ENCODE measurements at places on chromosomes 2 and 18. TPM values are rescaled to one million over a fixed set of nuclear protein-coding genes. Genes with fewer than 3 reads are reported as not detected.

DNA sequence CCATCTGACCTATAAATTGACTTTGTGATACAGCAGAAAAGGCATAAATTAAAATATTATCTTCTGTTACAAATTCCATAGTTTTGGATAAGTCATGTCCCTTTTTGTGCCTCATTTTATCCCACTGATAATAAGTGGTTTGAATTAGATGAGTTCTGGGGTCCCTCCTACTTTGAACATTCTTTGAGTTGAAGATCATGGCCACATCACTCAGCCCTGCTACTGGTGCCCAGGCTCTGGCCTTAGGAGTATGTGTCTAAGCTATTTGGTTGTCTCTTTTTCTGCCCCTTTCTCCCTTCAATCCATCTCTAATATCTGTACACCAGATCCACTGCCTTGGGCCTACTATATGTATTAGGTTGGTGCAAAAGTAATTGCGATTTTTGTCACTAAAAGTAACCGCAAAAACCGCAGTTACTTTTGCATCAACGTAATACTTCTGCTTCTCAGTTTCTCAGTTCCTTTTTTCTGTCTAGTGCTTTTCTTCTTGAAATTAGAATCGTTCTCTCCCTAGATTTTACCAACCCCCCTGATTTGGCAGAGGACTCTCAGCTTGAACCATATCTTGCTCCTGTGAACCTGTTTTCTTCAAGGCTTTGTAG, 362.5 kb upstream of the TNP1 start:
- DNase-seq: no peak

DNA sequence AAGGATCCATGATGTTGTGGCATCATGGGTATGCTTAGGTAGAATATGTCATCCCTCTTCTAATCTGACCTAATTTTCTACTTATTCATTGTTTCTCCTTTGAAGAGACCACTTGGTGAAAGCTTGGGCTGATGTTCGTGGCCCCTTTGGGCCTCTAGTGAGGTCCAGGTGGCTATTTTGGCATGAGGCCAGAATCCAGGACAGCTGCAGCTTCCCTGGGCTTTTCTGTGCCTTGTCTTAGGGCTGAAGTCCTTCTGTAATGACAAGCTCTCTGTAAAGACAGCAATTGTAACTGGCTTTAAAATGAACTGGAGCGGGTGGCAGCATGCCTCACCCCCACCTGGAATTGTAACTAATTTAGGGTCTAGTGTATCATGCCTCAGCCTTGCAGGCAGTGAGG, 15.6 kb upstream of the MC2R start:
- DNase-seq: no peak

- DNase-seq: no peak
Measured at GRCh38 chr2:112216167-112216566, 38.7 kb downstream of the ZC3H8 start.

GRCh38 chr2:233795735-233796171, 17.6 kb downstream of the MROH2A start:
- no peak for DNase-seq

The INPP1 gene
- total RNA-seq: 2.0 TPM

The NAPG gene
- 25.9 TPM for total RNA-seq

DNA sequence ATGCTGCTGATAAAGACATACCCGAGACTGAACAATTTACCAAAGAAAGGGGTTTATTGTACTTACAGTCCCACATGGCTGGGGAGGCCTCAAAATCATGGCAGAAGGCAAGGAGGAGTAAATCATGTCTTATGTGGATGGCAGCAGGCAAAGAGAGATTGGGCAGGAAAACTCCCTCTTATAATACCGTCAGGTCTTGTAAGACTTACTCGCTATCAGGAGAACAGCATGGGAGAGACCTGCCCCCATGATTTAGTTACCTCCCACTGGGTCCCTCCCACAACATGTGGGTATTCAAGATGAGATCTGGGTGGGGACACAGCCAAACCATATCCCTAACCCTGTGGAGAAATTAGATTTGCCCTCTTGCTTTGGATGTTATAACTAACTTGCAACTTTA, 1068.0 kb upstream of the ZEB2 start:
- no peak for DNase-seq

GRCh38 chr2:43221124-43221762, 5.2 kb downstream of the ZFP36L2 start:
- DNase-seq: peak; percentile 38

DNA sequence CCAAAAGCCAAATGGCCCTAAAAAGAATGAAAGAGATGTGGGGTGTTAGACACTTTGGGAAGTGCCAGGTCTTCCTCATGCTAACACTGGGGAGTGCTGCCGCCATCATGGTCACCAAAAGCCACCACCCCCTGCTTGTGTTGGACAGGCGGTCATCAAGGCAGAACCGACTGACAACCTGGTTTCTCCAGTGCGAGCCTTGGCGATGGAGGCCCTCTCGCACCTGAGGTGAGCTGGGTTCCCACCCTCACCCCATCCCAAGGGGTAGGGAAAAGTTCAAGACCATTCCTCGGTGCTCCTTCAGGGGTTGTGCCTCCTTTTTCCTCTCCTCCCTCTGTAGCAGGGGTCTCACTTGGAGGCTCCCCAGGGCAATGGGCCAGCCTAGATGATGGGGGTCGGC, 33.6 kb downstream of the MROH2A start:
- no peak for DNase-seq

The APCDD1 gene
- total RNA-seq: not detected

The SLC4A5 gene
- 10.4 TPM for total RNA-seq

- DNase-seq: no peak
Measured at GRCh38 chr2:6723865-6724604, 141.7 kb downstream of the CMPK2 start.

DNA sequence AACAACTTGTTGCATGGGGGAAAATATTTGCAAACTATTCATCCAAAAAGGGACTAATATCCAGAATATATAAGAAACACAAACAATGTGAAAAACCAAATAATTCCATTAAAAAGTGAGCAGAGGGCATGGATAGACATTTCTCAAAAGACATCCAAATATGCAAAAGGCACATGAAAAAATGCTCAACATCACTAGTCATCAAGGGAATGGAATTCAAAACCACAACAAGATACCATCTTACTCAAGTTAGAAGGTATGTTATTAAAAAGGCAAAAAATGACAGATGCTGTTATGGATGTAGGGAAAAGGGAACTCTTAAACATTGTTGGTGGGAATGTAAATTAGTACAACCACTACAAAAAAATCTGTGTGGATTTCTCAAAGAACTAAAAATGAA, 396.5 kb downstream of the CCDC85A start:
- no peak for DNase-seq

- no peak for DNase-seq
Measured at GRCh38 chr2:235802542-235802941, 308.7 kb downstream of the AGAP1 start.

The LONRF2 gene
- 0.08 TPM for total RNA-seq

Data from CD4-positive, alpha-beta T cell (primary cell).